Upper lobe of right lung (tissue), 1 donor: ENCODE measurements at places on chromosomes 4 and X.

DNA sequence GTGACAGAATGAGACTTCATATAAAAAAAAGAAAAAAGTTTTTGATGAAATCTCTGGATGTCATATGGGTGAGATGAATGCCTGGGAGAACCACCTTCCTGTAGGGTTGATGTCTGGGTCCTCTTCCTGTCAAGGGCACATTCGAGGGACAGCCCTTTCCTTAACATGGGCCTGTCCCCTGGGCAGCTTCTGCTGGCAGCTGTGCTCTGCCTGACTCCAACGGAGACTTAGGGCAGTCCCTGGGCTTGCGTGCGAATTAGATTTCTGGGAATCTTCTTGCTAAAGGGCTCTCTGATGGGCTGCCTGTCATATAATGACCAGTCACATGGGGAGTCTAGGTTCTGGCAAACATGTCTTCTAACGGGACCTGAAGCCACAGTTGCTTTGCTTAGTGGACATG is 40.7 kb downstream of the TNIP2 start:
- no peak for DNase-seq

DNA sequence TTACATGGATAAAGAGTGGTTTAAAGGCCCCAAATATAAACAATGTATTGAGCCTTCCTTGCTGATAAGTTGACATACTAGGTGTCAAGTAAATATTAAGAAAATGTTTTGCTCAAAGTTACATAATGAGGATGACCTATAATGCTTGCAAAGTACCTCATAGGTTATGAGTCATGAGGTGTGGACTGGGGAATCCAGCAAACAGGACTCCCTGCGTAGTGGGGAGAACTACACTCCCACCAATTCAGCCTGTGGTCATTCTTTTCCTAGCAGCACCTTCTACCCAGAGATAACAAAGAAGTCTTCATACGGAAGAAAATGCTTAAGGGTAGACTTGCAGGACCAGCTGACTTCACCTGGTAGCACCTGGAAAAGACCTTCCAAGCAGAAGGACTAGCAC is 418.9 kb upstream of the CPEB2 start:
- DNase-seq: no peak

DNA sequence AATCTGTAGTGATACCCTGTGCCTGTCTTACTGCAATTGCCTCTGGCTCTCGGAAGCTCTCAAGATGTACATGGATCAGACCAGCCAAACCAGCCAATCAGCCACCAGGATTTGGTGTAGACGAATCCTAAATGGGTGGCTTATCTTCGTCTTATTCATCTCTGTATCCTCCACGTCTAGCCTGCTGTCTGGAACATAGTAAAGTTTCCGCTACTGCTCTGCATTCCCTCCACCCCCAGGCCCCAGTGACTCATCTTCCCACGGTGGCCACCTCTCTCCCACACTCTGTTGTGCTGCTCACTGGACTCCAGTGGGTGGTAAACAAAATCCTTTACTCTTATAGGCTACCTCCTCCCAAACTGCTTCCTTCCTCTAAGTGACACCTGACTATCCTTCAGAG is 37.8 kb downstream of the SEPTIN6 start:
- DNase-seq: no peak

DNA sequence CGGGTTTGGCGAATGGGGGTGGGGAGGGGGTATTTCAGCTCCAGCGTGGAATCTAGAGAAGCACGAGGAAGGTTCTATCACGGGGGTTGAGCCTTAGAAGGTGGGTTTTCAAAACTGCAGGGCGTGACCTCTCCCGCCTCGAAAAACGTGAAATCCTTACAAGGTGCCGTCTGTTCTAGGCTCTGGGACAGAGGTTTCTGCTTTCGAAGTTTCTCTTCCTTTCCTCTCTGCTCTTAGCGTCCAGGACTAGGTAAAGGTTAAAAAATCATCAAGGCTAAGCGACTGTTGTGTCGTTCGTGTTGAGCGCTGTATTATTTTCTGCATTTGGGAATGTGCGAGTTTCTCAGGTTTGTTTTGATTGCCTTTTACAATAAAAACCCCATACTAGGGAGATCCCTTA is 1.1 kb downstream of the FHL1 start:
- no peak for DNase-seq

DNA sequence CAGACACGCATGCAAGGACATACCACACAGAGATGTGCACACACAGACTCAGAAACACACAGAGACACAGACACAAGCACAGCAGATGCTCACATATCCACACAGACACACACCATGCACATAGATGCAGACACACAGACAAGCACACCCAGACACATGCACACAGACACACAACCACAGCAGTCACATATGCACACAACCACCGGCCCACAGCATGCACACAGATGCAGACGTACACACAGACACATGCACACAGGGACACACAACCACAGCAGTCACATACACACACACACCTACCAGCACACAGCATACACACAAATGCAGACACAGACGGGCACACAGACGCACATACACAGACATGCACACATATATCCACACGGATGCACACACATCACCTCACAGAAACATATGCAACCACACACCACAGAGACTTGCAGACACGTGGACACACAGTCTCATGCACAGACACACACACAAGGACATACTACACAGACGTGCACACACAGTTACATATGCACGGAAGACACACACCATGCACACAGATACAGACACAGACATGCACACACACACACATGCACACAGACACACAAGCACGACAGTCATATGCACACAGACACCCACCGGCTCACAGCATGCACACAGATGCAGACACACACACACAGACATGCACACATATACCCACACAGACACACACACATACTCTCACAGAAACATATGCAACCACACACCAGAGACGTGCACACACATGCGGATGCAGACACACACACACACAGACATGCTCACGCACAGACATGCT is 25.2 kb upstream of the SLC25A6 start:
- peak; percentile 22 for DNase-seq

DNA sequence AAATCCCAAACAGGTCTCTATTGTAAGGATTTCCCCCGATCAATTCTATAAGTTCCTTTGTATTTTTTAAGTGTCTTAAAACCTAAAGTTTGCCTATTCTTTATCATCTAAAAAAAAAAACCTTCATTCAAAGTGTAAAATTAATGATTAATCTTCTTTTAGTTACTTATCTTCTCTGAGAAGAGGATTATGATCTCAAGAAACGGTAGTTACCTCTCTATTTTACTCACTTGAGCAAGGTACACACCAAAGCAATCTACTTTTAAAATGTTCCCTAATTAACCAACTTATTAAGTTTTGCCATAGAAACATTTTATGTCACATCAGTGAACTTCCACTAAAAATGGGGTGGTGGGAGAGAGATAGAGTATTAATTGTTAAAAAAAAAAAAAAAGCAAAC is 15.2 kb upstream of the GALNT7 start:
- DNase-seq: no peak

DNA sequence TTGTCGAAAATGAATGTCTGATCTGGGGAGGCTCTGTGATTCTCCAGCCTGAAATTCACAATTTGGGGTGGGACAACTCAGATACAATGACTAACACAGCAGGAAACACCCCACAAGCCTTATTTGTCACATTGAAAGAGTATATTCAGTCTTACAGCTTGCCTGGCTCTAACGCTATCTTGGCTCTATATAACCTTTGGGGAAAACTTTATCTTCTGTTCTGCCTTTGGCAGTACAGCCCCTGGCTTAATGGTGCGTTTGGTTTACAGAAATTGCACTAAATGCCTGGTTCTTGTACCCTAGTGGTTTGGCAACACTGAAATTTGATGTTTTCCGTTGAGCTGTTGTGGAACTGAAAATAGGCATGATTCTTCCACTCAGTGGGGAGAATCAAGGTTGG is 178.1 kb upstream of the VEGFC start:
- no peak for DNase-seq

DNA sequence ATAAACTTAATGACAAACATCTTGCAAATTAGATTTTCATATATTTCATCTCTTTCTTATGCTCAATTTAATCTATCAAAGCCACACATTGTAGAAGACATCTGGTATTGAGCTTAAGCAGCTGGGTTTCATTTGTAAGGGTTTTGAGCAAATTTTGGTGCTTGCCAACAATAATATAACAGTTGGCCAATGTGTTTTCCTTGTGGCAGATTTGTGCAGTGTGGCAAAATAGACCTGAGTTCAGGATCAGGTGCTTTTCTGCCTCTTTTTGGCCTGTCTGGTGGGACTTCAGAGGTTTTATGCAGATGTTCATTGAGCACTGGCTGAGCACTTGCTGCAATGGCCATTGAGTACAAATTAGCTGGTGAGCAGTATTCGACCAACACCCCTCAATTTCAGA is 301.9 kb downstream of the BMPR1B start:
- no peak for DNase-seq

DNA sequence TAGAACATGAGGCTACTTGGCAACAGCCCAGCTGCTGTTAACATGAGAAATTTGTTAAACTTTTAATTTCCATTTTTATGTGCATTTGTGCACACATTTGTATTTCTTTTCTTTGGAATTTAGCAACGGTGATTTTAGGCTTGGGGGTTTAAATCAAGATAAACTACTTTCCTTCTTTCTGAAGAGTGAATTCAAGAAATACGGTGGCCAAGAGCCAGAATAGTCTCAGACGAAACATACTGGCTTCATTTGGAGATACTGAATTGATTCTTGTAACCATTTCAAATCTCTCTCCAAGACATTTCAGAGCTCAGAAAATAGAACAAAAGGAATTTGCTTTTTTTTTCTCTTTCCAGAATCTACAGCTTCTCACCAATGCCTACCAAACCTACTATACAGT is 134.1 kb upstream of the SCML1 start:
- no peak for DNase-seq

DNA sequence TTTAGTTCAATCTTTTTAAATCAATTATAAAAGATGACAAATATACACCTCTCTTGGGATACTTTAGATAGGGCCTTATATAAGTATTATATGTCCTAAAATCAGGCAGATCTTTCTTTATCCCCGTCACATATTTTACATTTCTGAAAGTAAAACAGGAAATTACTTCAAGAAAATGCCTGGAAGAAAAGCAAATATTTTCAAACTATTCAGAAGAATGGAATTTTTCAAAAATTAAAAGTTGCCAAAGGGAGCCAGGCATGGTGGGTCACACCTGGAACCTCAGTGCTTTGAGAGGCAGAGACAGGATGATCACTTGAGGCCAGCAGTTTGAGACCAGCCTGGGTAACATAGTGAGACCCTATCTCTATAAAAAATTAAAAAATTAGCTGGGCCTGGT is 34.4 kb downstream of the MGARP start:
- DNase-seq: no peak

- no peak for DNase-seq
Measured at GRCh38 chrX:19747652-19748610, 139.5 kb downstream of the SH3KBP1 start.

DNA sequence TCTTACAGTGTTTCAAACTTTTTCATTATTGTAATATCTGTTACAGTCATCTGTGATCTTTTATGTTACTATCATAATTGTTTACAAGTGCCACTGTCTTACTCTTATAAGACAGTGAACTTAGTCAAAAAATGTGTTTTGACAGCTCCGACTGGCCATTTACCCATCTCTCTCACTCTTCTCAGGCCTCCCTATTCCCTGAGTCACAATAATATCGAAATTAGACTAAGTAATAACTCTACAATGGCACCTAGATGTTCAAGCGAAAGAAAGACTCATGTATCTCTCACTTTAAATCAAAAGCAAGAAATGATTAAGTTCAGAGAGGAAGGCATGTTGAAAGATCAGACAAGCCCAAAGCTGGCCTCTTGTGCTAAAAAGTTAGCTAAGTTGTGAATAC is 184.2 kb downstream of the CDS1 start:
- DNase-seq: no peak

DNA sequence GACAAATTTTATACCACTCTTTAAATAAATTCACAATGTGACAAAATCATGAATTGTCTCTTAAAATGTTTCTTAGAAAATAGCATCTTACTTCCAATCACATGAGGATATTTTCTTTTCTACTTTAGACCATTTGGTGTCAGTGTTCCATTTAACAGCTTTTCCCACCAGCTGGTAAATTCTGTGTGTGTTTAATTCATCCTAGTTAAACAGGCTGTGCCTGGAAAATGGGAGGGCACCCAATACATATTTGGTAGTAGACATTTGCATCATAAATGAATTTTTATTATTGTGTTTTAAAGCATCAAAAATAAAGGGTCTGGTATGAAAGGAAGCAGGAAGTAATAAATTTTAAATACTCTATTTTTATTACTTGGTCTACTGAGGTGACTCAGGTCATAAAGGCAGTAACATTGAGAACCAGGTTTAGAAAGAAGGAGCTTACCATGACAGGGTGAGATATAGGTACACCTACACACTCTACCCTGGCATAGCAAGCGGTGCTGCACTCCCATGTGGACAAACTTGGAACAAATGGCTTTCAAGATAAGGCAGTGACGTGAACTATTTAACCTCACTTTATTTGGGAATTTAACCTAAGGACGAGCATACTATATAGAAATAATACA is 344.5 kb downstream of the BMPR1B start:
- no peak for DNase-seq

GRCh38 chr4:101791182-101791558 is 640 bp downstream of the BANK1 start:
- DNase-seq: no peak

DNA sequence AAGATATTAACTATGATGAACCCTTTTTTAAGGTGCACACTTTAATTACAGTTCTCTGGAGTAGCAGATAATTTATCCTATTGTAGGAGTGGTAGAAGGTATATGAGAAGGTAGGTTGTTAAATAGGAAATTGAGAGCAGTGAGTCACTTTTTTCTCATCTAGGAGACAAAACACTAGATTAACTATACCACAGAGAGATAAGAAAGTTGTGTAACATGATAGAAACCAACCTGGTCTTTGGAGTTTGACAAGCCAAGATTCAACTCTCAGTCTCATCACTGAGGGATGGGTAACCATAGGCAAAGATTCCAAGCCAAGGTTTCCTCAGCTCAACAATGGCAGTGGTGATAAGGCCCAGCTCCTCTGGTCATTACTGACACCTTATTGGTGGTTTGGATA is 104.0 kb downstream of the MAD2L1 start:
- DNase-seq: no peak

DNA sequence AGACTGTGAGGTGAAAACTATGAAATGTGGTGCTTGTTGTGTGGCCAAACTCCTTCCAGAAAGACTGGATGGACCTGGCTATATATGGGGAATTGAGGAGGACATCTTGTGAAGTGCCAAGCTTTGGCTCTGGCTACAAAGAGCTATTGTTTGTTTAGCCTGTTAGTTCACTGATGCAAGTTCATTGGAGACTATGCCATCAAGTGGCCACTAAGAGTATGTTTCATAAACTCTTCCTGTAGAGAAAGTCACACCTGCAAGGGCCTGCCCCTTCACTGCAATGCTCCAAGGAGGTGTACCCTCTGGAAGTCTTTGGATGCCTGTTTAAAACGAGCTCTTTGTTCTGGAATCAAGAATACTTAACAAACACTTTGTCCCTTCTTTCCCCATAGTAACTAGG is 382.0 kb downstream of the GABRG1 start:
- no peak for DNase-seq

DNA sequence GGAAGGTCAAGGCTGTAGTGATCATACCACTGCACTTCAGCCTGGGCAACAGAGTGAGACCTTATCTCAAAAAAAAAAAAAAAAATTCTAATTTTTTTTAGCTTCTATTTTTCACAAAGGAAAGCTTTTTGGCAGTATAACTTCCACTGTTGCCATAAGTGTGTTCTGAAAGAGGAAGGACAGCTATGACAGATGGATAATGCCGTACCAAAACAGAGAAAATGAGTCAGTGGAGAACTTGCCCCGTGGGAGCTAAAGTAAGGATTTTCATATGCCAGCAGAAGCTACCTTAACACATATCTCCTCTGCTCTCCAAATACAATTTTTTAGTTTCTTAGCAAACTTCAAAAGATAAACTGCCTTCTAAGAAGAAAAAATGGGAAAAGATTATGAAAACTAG is 43.7 kb downstream of the RPS3A start:
- no peak for DNase-seq

GRCh38 chrX:23482561-23482960 is 147.9 kb downstream of the PTCHD1 start:
- no peak for DNase-seq
